ENCODE measurements at places on chromosomes 1 and 21.

DNA sequence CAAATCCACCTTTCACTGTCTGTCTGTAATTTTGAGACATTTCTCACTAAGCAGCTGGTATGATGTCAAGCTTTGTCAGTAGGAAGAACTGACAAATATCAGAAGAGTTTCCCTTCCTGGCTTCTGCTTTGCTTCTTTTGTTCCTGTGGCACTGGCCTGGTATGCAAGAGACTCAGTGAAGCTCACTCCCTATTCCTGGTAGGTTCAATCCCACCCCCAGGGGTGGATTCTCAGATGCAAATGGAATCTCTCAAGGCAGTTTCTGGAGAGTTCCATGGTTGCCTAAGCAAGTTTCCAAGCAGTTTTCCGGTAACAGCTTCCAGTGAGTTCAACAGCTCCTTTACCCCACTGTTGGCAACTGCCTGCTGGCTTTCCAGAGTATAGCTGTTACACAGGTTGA lies 683.4 kb downstream of the PTPRC start:
- DNase-seq, result no peak

GRCh38 chr1:195899762-195900352 lies 708.4 kb downstream of the KCNT2 start:
- DNase-seq, result no peak

GRCh38 chr1:25519624-25520023 lies 23.8 kb upstream of the LDLRAP1 start:
- DNase-seq, result no peak

GRCh38 chr1:36148821-36149236 lies 457 bp downstream of the TRAPPC3 start:
- DNase-seq, result no peak

- no peak for DNase-seq
Measured at GRCh38 chr1:244337839-244338238, 113.9 kb downstream of the ADSS2 start.

- DNase-seq, result no peak
Measured at GRCh38 chr21:16211339-16212303, 481.8 kb downstream of the USP25 start.

DNA sequence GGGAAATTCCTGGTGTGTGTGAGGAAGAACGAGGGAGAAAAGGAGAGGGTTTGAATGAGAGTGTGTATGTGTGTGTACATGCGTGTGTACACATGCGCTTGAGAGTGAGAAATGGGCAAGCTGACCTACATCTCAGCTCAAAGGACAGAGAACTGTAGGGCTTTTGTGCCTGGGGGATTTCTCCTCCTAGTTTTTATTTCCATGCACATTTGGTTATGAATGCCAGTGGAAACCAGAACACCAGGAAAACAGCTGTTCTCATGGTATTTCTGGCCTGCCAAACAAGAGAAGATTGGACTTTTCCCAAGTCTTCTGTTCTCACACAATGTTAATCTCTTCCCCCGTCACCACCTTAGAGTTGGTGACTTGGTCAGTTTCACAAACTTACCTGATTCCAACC lies 45.2 kb downstream of the SLC44A3 start:
- no peak for DNase-seq

- no peak for DNase-seq
Measured at GRCh38 chr1:17130138-17130635, 10.9 kb upstream of the PADI2 start.

- no peak for DNase-seq
Measured at GRCh38 chr1:232355162-232356006, 274.5 kb downstream of the SIPA1L2 start.

DNA sequence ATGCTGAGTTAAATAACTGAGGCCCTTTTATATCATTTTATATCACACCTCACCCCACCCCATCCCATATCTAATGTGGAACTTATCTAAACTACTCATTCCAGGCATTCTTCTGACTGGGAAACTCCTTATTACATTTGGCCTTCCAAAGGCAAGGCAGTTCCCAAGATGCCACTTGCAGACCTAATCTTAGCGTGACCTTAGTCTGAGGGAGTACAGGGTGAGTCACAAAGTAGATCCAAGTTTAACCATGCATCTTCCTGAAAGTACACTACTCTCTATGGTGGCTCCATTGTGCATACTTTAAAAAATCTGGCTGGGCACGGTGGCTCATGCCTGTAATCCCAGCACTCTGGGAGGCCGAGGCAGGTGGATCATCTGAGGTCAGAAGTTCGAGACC lies 353.6 kb upstream of the C1orf87 start:
- DNase-seq, result no peak

GRCh38 chr1:33661811-33662454 lies 189.5 kb downstream of the ZSCAN20 start:
- DNase-seq, result no peak

DNA sequence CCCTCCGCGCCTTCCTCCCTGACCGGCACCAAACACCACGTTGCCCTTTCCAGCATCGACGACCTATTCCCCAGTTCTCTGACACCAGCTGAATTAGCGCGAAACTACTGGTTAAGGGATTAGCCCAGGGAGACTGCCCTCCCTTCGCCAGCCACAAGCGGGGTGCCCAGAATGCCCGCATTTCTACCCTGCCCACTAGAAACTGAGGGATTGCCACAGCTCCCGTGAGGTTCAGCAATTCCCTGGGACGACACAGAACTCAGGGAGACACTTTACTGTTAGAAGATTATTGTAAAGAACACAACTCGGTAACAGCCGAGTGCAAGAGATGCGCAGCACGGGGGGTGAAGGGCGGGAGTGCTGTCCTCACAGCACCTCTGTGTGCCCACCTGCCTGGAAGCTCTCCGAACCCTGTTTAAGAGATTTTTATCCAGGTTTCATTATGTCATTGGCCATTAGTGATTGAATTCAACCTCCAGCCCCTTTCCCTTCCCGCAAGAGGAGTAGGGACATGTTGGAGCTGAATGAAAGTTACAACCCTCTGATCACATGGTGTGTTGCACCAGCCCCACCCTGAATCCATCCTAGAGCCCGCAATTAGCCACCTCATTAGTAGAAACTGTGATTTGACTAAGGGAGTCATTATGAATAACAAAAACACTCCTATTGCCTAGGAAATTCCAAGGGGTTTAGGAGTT lies 15.8 kb upstream of the RIPPLY3 start:
- no peak for DNase-seq

GRCh38 chr1:174479281-174479680 lies 31.5 kb downstream of the GPR52 start:
- DNase-seq, result no peak

GRCh38 chr1:199859491-199859933 lies 168.0 kb upstream of the NR5A2 start:
- no peak for DNase-seq

- DNase-seq, result no peak
Measured at GRCh38 chr1:75725861-75726361, 1.4 kb downstream of the ACADM start.

GRCh38 chr1:215005656-215006345 lies 76.7 kb upstream of the KCNK2 start:
- no peak for DNase-seq

GRCh38 chr1:178959543-178960460 lies 65.9 kb upstream of the FAM20B start:
- no peak for DNase-seq

DNA sequence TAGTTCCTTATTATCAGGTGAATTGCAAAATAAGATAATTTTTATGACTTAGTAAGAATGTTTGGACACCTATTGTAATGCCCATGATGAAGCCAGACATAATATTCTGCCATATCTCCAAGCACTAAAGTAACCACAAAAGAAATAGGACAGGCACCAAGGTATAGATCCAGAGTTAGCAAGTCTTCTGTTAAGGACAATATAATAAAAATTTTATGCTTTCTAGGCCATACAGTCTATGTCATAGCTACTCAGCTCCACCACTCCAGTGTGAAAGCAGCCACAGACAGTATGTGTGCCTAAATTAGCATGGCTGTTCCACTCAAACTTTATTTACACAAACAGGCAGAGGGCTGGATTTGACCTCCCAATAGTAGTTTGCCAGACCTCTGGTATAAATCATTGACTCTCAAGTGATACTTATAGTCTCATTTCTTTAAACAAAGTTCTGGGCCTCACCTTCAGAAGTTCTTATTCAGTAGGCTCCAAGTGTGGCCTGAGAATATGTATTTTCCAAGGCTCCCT lies 88.3 kb downstream of the SCMH1 start:
- no peak for DNase-seq

DNA sequence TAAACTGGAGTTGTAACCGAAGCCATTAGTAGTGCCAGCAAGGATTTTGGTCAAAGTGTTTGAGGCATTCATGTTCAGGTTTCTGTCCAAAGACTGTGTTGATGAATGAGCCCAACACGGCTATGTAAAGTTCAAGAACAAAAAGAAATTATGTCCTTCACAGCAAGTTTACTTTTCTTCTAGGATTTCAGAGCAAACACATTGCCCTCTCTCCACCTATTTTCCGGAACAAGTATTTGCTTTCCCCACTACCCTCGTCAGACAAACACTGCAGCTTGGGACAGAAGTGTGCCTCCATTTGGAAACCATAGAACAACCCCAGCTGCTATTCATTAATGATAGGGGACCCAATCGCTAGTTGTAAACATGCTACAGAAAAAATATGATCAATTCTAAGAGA lies 151.4 kb upstream of the C1orf105 start:
- no peak for DNase-seq
